Activated CD4-positive, alpha-beta T cell treated with anti-CD3 and anti-CD28 coated beads, Interleukin-2, amount 50 U/mL, for 48 hours (primary cell): ENCODE measurements at places on chromosomes 7 and 10.
A peak's percentile ranks its signal among the peaks of the same experiment; 100 is the strongest.

DNA sequence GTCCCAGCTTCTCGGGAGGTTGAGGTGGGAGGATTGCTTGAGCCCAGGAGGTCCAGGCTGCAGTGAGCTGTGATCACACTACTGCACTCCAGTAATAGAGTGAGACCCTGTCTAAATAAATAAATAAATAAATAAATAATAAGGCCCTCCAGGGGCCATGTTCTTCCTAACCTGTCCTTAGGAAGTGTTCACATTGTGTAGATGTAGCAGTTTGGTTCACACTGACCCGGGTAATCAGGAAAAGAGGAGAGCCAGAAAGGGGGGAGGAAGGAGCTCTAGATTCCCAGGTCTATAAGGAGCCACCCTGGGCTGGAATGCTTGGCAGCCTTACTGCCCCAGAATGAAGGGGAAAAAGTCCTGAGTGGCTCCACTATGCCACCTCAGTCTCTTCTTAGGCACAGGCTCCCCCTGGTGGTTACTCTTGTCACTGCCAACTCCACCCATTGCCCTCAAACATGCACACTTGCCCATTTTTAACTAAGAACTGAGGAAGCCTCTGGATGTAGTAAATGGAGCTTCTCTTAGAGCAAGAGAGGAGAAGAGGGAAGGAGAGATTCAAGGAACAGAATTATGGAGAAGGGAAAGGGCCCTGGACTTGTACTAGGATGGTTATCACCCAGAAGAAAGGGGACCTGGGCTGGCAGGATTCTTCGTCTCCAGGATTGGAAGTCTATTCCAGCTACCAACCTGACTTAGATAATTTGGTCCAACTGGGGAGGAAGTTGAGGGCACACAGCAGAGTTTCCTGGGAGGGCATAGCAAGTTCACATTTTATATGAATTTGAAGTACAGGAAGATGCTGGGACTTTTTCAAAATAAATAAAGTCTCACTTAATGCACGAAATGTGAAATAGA is 7.8 kb downstream of the HPS6 start:
- peak; percentile 88 for DNase-seq

- DNase-seq = no peak
Observed at GRCh38 chr10:18303851-18304801, 163.9 kb downstream of the CACNB2 start.

GRCh38 chr7:55572378-55573233 is at the start of gene VOPP1:
Gene VOPP1 (minus strand): TSS chr7:55572502. CDS start chr7:55572324, 178 bp downstream.
- peak; percentile 54 for DNase-seq

GRCh38 chr10:103193107-103193819 is at the start of gene NT5C2:
Gene NT5C2 (minus strand): TSS chr10:103193272. CDS start chr10:103174958, 18,314 bp downstream.
- peak; percentile 83 for DNase-seq

- DNase-seq = no peak
Observed at GRCh38 chr10:49410365-49411074, 14.6 kb upstream of the DRGX start.

GRCh38 chr7:76003351-76003750 is 9.0 kb upstream of the TMEM120A start:
- no peak for DNase-seq

DNA sequence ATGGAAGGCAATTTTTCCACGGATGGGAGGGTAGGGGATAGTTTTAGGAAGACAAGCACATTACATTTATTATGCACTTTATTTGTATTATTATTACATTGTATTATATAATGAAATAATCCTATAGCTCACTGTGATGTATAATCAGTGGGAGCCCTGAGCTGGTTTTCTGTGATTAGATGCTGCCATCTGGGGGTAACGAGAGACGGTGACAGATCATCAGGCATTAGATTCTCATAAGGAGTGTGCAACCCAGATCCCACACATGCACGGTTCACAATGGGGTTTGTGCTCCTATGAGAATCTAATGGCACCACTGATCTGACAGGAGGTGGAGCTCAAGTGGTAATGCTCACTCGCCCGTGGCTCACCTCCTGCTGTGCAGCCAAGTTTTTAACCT is 103.9 kb upstream of the STK17A start:
- no peak for DNase-seq

DNA sequence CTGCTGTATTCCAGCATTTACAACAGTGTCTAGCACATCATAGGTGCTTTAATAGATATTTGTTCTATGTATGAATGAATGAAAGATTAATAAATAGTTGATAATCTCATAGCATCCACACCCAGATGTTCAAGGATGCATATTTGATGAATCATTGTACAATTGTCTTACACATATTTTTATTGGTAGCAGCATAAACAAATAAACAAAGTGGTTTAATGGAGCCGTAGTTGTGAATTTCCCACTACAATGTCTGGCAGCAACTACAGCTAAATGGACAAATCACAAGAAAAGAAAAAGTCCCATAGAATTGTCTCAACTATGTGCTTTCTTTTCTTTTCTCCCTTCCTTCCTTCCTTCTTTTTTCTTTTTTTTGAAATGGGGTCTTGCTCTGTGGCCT is 150.8 kb downstream of the NRP1 start:
- DNase-seq = no peak

GRCh38 chr10:24006741-24007140 is 202.2 kb upstream of the KIAA1217 start:
- DNase-seq = no peak

GRCh38 chr10:128047351-128047750 is 78.9 kb downstream of the MKI67 start:
- DNase-seq = peak; percentile 84

GRCh38 chr7:114130866-114131265 is 212.1 kb upstream of the PPP1R3A start:
- DNase-seq = no peak

GRCh38 chr10:27253576-27253975 is 13.0 kb upstream of the ACBD5 start:
- DNase-seq = no peak

GRCh38 chr7:69256634-69257081 is 341.6 kb upstream of the AUTS2 start:
- DNase-seq = no peak

- no peak for DNase-seq
Observed at GRCh38 chr7:69996121-69996520, 397.8 kb downstream of the AUTS2 start.

DNA sequence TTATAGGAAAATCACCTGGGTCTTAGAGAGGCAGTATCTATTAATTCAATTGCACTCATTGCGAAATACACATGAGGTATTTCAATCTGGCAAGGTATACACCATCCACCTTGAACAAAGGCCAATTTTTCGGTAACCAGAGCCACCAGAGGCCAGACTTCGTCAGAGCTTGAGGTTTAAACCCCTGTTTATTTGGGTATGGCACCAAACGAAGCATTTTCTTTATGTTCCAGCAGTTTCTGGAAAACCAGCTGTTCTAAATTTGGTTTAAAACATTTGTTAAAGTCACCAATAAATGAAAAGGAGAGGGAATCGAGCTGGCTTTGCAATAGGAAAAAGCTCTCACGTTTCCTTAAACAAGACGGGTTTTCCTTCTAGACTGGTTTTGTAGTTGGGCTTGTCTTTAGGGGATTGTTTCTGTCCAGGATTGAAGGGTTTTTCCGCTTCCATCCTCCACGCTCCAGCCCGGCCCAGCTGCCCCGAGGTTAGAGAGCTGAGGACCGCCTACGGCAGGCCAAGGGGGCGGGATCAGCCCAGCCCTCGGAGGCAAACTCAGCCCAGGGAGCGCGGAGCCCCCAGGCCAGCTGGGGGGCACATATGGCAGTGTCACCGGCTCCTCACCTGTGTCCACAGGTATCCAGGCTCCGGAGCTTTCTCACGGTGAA is 539.4 kb upstream of the MGMT start:
- no peak for DNase-seq

- DNase-seq = no peak
Observed at GRCh38 chr7:77940647-77941046, 142.1 kb downstream of the PHTF2 start.

GRCh38 chr7:20030915-20031362 is 186.2 kb downstream of the MACC1 start:
- no peak for DNase-seq

DNA sequence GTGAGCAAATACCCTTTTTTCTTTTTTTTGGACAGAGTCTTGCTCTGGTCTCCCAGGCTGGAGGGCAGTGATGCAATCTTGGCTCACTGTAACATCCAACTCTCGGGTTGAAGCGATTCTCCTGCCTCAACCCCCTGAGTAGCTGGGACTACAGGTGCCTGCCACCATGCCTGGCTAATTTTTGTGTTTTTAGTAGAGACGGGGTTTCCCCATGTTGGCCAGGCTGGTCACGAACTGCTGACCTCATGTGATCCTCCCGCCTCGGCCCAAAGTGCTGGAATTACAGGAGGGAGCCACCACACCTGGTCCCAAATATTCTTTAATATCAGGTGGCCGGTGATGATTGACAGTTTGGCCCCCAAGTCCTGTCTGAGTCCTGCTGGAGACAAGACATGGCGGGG is 6.6 kb downstream of the LAT2 start:
- no peak for DNase-seq

DNA sequence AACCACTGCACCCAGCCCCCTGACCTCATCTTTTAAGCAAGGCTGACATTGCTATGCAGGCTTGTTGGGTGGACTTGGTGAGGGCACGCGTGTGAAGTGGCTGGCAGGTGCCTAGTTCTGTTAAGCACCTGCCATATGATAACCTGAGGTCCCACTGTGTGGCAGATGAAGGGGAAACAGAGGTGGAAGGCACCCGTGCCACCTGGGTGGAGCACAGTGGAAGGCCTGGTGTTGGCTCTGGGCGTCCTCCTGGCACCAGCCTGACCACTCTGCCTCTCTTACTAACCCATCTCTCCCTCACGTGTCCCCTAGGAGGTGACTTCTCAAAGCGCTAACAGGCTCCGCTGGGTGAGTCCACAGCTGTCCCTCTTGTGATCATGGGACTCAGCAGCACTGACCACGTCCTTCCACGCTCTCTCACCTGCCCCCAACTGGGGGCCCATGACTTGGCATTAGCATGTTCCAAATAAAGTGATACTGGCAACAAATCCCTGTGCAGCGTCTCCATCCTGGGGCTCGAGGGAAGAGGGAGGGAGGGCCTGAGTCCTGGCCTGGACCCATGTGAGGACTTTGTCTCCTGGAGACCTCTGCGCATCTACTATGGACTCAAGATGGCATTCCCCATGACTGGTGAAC is 4.6 kb upstream of the ZNF862 start:
- no peak for DNase-seq

- no peak for DNase-seq
Observed at GRCh38 chr10:21751341-21752310, 217.6 kb downstream of the MLLT10 start.

GRCh38 chr7:1852517-1853430 is 182.7 kb downstream of the ELFN1 start:
- no peak for DNase-seq

- DNase-seq = no peak
Observed at GRCh38 chr7:28199021-28199510, 18.5 kb upstream of the JAZF1 start.

- no peak for DNase-seq
Observed at GRCh38 chr7:101547916-101548661, 81.0 kb downstream of the MYL10 start.

DNA sequence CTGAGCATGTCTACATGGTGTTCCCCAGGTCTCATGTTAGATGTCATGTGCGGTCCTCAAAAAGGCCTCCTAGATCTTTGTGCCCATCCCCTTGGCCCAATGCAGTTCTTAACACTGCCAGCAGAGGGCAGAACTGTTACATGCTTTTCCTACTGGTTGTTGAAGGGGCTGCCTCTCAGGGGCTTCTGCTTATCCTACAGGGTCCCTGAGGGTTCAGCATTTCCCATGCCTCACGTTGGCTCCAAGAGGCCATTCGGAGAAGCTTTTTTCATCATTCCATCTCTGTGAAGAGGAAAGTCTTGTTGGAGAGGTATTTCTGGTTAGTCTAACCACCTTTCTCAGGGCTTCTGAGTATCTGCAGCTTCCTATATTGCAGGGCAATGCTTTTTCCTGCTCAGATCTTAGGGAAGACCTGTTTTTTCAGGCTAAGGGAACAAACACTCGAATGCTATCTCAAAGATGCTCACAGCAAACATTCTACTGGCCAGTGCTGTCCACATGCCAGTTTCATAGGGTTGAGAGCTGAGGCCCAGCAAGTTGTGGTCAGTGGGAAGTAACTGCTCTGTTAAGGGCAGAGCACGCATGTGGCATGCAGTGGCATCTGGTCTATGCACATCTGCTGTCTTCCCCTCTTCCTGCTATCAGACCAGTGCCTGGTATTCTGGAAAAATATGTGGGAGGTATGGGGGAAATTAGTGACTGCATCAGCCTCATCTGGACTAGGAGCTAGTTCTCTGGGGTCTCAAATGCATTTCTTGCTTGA is 31.5 kb downstream of the MBL2 start:
- peak; percentile 40 for DNase-seq

GRCh38 chr10:133173860-133174640 is 14.0 kb downstream of the KNDC1 start:
- no peak for DNase-seq

DNA sequence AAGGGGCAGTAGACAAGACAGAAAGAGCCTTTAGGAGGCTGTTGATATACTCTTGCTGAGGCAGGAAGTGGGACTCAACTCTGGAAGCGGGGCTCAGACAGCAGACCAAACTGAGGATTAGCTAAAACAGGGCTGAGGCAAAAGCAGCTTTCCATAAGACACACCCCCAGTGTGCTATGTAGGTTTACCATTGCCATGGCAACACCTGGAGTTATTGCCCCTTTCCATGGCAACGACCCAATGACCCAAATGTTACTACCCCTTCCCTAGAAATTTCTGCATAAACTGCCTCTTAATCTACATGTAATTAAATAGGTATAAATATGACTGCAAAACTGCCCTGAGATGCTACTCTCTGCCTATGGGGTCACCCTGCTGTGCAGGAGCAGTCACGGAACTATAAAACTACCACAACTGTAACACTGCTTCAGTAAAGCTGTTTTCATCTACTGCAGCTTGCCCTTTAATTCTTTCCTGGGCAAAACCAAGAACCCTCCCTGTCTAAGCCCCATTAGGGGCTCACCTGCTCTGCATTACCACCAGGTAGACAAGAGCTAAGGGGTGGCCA is 348.4 kb upstream of the PODXL start:
- DNase-seq = no peak

- DNase-seq = no peak
Observed at GRCh38 chr7:118502235-118502634, 277.7 kb downstream of the ANKRD7 start.

GRCh38 chr7:104982308-104983075 is 31.5 kb upstream of the KMT2E start:
- peak; percentile 23 for DNase-seq

GRCh38 chr10:112951359-112952281 is 1.6 kb downstream of the TCF7L2 start:
- DNase-seq = peak; percentile 55

DNA sequence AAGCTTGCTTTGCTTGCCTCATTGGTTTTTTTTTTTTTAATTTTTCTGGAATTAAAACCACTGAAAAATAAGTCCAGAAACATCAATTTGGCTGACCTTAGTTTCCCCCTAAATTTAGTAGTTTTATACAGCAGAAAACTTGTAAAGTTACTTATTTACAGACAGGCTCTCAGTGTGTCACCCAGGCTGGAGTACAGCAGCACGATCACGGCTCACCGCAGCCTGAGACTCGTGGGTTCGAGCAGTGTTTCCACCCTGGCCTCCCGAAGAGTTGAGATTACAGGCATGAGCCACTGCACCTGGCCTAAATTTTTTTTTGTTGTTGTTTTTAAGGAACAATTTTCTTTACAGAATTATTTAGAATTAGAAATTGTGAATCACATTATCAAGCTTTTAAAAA is 250.5 kb downstream of the SDK1 start:
- no peak for DNase-seq

GRCh38 chr10:48306870-48307710 is 613 bp downstream of the MAPK8 start:
- peak; percentile 46 for DNase-seq

GRCh38 chr7:158549176-158549615 is 38.4 kb downstream of the PTPRN2 start:
- no peak for DNase-seq
